ENCODE measurements at places on chromosomes 6 and 20.
A peak's percentile ranks its signal among the peaks of the same experiment; 100 is the strongest.

DNA sequence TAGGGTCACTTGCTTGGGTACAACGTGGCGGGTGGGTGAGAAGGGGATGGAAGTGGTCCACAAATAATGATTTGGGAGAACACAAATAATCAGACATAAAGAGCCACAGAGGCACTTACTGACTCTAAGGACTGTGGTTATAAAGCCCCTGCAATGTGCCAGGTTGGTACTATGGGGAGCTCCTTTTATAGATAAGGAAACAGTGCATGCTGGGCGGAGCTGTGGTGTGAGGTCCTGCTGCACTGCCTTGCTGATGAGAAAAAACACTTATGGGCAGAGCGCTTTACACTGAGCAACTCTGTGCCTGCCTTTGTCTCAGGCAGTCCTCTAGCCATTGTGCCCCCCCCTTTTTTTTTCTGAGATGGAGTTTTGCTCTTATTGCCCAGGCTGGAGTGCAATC is 29.1 kb upstream of the SCRT2 start:
- no peak for DNase-seq

DNA sequence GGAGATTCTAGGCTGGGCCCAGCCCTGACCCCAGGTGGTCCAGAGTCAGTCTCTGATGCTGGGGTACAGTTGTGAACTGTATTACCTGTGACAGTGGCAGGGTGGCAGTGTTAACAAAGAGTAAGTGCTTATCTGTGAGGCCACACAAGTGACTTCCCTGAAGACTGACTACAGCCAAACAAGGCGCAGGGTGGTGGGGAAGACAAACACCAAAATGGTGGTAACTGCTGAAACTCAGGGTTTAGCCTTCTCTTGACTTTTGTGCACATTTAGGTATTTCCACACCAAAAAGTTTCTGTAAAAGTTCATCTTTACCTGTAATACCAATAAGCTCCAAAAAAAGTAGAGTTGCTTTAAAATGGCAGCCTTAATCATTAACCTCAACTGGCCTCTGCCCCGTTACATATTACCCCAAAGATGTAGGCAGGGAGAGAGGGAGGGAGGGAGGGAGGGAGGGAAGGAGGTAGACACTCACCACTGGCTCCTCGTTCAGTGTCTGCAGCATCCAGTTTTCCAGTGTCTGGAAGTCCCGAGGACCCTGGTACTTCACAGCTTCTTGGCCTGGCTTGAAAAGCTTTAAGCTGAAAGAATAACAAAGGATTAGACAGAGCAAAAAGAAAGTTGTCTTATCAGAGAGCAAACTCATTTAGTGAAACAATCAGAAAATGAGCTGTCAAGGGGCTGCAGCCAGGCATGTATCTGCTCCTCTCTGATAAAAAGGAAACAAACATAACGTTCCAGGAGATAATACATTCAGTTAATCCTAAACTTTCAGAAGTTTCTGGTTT is 11.3 kb downstream of the TXNDC5 start:
- no peak for DNase-seq

GRCh38 chr20:33407251-33407650 is 5.9 kb upstream of the CDK5RAP1 start:
- DNase-seq: no peak

- no peak for DNase-seq
Measured at GRCh38 chr6:81894788-81895271, 142.3 kb upstream of the TENT5A start.

- DNase-seq: no peak
Measured at GRCh38 chr20:4671015-4671414, 50.7 kb upstream of the PRND start.

DNA sequence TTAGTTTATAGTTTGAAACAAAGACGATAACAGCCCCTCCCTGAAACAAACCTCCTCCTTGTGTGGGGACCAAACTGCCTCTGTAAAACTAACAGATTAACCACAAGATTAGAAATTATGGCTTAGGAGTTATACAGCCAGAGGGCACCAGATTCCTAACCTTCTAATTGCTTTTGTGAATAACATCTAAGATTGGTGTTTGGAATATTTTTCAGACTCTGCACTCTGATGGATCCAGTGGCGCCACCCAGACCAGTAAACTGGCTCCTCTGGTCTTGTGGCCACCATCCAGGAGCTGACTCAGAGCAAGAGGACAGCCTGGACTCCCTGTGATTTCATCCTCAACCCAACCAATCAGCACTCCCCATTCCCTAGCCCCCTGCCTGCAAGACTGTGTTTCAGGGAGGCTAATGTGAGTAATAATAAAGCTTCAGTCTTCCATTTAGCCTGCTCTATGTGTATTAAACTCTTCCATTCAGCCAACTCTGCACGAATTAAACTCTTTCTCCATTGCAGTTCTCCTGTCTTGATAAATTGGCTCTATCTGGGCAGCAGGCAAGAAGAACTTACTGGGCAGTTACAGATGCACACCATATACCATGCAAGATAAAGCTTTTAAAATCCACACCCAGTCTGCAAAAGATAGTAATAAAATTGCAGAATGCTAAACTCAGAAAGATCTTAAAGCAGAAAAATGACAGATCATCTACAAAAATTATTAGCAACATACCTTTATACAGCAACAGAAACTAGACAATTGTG is 58.5 kb upstream of the SLC22A16 start:
- no peak for DNase-seq

- no peak for DNase-seq
Measured at GRCh38 chr6:89002523-89002922, 39.1 kb upstream of the RNGTT start.

DNA sequence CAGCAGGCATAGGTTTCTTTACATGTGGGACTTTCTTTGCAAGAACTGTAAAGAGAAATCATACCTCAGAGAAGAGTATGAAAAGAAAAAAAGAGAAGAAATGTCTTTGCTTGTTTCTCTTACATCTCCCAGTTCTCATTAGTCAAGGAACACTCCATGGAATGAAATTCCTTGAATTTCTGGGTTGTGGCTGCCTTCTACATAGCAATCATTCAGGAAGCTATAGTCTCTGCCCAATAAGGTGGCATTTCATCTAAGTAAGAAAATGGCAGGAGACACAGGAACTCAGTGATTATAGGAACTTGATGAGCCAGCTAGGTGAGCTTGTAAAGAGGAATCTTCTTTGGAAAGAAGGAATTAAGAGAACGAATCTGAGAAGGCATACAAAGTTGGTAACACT is 197.0 kb upstream of the FKBP1C start:
- no peak for DNase-seq

- no peak for DNase-seq
Measured at GRCh38 chr20:48180618-48181017, 395.3 kb upstream of the SULF2 start.

GRCh38 chr20:5662769-5663168 is 87.4 kb upstream of the SHLD1 start:
- DNase-seq: no peak

DNA sequence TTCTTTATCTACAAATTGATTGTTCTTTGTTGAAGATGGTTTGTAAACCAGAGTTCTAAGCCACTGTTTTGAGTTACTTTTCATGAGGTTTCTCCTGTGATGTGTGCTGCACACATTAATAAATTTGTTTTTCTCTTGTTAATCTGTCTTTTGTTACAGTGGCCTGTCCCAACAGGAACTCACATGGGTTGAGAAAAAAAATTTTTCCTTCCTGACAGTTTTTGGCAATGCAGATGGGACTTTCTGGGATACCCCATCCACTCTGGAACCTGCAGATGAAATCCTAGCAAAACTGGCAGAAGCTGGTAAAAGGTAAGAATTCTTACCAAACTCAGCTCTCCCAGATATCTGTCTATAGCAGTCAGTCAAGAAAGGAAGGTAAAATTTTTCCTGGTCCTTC is 88.1 kb downstream of the CEP162 start:
- no peak for DNase-seq

GRCh38 chr20:48632017-48632824 is 195.6 kb downstream of the PREX1 start:
- DNase-seq: no peak

- DNase-seq: no peak
Measured at GRCh38 chr6:169503422-169504152, 198.2 kb downstream of the WDR27 start.

GRCh38 chr6:99412065-99412464 is 13.0 kb downstream of the PNISR start:
- DNase-seq: no peak

- DNase-seq: peak; percentile 0
Measured at GRCh38 chr6:53701333-53702218, 36.0 kb upstream of the KLHL31 start.

DNA sequence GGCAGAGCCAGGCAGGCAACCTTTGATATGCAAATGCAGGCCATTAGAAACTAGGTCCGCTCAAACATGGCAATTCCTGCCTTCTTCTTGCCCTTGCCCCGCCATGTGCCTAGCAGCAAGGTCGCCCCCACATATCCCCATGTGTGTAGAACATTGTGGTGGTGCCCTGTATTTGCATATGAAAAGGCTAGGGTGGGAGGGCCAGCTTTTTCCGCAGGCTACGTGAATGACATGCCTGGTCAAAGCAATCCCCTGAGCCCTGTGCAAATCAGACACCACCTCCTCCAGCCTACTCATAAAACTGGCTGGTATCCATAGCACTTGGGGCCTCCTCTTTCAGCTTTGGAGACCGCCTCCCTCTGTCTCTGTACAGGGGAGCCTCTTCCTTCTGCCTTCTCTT is 31.6 kb downstream of the GSTA2 start:
- no peak for DNase-seq
